ENCODE measurements at places on chromosomes 7 and 10.

DNA sequence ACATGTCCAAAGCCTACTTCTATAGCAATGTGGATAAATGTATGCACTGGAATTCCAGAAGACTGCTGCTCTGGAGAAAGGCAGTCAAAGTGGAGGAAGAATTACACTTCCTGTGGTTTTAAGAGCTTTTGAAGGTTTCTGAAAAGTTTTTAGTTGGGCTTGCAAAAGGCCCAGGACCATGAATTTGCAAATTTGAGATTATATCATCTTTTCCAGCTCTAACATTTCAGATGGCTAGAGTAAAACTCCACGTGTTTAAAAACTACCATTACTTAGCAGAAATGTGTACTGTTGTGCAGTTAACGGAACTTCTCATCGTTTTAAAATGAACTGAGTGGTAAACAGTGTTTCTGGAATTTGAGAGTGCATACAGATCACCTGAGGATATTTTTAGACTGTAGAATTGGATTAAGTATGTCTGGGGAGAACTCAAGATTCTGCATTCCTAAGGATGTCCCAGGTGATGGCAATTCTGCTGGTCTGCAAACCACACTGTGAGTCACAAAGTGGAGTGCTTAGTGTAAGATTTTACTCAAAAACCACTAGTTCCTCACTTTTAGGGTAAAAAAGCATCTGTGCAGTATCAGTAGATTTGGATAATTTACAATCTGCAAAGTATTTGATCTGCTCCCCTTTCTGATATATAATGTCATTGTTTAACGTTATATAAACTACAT, 32.9 kb upstream of the CCDC71L start:
- no peak for DNase-seq

DNA sequence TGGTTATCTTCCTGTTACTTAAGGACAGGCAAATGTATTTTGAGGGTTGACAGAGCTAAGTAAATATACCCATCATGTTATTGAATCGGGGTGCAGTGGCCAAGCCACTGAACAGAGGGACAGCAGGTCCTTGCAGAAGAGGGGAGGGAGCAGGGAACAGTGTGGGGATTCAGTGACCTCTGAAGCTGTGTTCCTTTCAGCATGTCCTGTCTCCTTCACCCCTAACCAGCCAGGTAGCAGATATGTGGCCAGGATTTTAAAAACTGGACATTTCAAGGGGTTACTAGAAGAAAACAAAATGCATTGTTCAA, 12.7 kb downstream of the ANK3 start:
- DNase-seq, result no peak

GRCh38 chr7:45627691-45628456, 53.7 kb downstream of the ADCY1 start:
- no peak for DNase-seq

DNA sequence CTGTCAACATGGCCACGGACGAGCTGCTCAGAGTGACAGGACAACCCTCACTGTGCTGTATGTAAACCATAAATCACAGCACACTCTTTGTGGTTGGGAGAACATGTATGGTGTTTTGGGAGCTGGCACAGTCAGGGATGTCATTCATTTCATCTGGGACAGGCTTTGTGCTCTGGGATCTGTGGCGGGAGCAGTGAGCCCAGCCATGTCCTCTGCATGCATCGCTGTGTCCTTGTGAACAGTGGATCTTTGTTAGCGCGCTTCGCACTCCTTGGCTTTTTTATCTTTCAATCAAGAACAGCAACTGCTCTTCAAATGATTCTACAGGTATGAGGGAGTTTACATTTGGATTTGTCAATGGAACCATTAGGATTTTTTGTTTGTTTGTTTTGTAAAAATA, 7.1 kb downstream of the CCM2 start:
- DNase-seq, result no peak

- no peak for DNase-seq
These were observed 134.4 kb upstream of the AGK start for GRCh38 chr7:141416650-141417270.

GRCh38 chr7:66507764-66508296, 120.9 kb upstream of the KCTD7 start:
- no peak for DNase-seq

GRCh38 chr7:50088463-50089129, 4.5 kb downstream of the ZPBP start:
- no peak for DNase-seq
